ENCODE measurements at places on chromosomes 2 and 18.

GRCh38 chr2:68589963-68590362 lies 53.4 kb upstream of the PROKR1 start:
- DNase-seq, result no peak

DNA sequence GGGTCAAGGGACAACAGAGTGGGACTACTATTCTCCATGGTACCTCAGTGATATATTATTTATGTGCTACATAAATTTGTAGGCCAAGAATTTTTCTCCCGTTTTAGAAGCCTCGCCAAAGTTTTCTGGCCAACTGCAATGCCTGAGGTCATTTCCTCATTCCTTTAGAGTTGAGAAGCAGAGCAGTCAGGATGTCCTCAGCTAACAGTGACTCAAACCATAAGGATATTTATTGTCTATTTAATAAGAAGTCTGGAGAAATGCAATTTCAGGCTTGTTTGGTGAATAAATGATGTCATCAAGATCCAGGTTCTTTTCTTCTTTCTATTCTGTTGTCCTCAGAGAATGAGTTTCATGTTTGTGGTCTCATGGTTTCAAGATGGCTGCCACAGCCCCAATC lies 91.0 kb downstream of the ADCYAP1 start:
- no peak for DNase-seq

DNA sequence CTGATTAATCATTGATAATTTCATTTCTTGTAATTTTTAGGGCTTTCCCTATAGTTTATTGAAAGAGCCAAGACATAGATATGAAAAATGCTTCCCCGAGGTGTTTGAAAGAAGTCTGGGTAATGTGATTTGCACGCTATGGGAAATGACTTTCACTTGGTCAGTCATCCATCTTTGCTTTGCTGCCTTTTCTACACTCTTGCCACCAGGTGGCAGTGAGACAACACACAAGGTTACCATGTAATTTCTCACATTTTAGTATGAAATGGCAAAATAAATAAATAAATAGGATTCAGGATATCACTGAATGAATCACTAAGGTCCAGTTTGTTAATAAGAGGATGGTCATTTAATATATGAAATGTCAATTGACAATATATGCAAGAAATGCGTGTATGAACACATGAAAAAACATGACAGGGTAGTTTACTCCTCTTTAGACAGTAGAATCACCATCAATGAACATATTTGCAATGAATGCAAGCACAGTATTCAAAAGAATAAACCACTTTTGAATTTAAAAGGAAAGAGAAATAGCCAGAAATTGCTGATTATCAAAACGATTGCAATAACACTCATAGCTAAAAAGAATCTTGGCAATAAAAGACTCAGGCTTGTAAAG lies 52.2 kb upstream of the KCNH7 start:
- DNase-seq, result no peak

GRCh38 chr2:17311106-17311619 lies 207.1 kb downstream of the RAD51AP2 start:
- no peak for DNase-seq

DNA sequence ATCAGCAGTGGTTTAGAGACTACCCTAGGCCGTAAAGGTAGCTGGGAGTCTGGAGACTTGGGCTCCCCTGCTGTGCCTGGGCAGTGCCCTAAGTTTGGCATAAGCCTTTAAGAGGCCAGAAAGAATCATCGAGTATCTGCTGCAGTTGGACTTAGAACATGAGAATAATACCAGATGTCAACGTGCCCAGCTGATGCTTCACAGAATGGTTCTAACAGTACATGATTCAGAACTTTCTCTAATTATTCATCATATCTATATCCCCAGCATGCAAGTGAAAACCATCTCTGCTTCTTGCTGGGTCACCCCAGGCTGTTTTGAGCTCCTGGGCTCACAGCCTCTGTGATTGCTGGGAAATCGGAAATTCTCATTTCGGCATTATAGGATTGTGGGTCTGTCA lies 118.1 kb downstream of the NCK2 start:
- no peak for DNase-seq

GRCh38 chr2:8049851-8050571 lies 631.8 kb upstream of the ID2 start:
- no peak for DNase-seq

GRCh38 chr2:217521820-217522219 lies 481.0 kb downstream of the TNS1 start:
- DNase-seq, result no peak

- no peak for DNase-seq
Observed at GRCh38 chr2:130755256-130756052, at the start of gene AMER3. TSS of gene AMER3 (plus strand) at chr2:130755540. CDS start at chr2:130762073, 6,533 bp downstream.

- no peak for DNase-seq
Observed at GRCh38 chr18:68172842-68173549, 541.9 kb downstream of the TMX3 start.

GRCh38 chr18:63465059-63465458 lies 11.7 kb upstream of the SERPINB5 start:
- no peak for DNase-seq

- DNase-seq, result no peak
Observed at GRCh38 chr18:58988600-58988999, 123.9 kb downstream of the ZNF532 start.

DNA sequence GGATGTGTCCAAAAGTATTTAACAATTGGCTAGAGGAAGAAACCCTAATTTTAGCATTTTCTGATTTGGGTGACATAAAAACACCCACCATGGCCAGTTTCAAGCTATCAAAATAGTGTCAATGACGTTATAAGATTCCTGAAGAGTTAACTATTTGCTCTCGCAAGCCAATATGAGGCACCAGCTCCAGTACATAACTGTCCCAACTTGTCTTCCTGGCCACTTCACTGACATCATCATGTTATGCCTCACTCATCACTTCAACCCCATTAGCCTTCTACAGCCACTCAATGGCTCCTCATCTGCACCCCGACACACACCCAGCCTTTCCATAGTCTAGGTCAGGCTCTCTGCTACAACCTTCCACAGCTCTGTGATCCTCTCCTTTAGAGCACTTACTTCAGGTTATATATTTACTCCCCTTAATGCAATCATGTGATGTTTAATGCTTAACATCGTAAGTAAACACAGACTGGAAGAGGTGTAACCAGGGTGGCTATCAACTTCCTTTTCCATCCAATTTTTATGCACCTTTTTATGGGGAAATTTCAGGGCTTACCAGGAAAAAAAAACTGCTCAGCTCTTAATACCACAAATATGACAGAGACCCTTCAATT lies 158.7 kb downstream of the VWC2L start:
- no peak for DNase-seq

DNA sequence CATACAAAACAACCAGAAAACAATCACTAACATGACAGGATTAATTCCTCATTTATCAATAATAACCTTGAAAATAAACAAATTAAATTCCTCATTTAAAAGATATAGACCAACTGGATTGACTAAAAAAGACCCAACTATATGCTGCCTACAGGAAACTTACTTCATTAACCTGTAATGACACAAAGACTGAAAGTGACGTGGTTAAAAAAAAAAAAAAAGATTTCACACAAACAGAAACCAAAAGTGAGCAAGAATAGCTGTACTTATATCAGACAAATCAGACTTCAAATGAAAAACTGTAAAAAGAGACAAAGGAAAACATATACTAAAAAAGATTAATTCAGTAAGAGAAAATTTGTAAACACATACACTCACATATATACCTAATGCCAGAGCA lies 201.2 kb downstream of the CCDC178 start:
- no peak for DNase-seq

- no peak for DNase-seq
Observed at GRCh38 chr2:52964916-52965530, 802.6 kb upstream of the CHAC2 start.

- DNase-seq, result no peak
Observed at GRCh38 chr2:85156153-85156552, 23.0 kb downstream of the TCF7L1 start.

GRCh38 chr2:100702438-100703109 lies 117.4 kb upstream of the NPAS2 start:
- DNase-seq, result no peak

DNA sequence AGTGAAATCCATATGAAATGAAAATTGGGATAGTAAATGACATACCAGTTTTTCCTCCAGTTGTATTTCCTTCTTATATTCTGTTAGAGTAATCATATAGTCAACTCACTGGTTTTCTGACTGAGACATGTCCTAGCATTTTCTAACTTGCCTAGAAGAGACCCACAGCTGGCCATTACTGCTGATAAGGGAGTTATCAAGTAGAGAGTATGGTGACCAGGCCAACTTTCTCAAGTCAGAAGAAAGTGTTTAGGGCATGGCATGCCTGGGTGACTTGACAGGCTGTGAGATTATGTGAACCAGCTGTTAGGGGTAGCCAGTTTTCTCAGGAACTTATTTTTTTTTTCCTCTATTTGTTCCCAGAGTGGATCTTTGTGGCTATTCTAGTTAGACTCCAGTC lies 81.2 kb downstream of the GPD2 start:
- no peak for DNase-seq

- DNase-seq, result peak; percentile 54
Observed at GRCh38 chr18:22551536-22552151, 133.9 kb upstream of the CTAGE1 start.

DNA sequence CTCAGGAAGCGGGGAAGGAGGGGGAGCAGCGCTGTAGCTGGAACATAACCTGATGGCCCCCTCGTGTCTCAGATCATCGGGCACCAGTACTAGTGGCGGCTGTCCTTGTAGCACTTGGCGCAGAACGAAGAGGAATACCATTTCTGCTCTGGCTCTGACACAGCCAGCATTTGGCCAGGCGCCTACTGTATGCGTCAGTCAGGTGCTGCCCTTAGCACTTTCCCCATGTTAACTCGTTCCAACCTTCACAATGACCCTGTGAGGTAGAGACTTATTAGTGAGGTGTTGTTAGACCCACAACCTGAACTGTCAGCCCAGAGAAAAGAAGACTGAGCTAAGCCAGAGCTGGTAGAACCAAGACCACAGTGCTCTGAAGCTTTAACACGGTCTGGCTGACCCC lies 47.7 kb upstream of the EML6 start:
- DNase-seq, result no peak

DNA sequence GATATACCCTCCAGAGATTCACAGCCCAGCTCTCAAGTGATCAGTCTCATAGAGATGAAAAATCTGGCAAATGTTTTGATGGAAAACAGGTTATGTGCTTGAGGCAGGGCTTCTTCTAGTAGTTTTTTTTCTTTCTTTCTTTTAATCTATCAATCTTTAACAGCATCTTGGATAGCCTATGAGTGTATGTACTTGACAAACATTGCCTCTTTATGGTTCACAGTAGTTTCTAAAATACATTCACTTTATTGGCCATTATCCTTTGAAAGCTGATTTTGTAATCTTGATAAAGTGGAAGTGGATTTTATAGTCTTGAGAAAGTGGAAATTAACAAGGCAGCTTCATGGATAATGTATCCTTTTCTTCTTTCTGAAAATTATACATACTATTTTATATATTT lies 51.4 kb upstream of the IL1R1 start:
- DNase-seq, result no peak

DNA sequence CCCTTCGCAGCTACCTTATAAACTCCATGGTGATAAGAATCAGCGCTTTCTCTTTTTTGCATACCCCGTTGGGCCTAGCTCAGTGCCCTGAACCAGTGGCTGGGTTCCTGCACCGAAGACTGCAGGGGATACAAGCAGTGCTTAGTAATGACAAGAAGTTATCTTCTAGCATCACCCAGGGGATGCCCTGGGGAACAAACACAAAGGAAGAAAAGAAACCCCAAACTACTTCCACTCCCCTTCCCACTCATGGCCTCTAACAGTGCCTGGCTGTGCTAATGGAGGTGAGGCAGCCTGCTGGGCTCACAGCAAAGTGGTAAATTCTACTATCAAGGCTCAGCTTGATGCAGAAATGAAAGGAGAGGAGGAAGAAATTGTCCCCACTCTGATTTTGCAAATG lies 314.7 kb downstream of the TXNL1 start:
- DNase-seq, result no peak

DNA sequence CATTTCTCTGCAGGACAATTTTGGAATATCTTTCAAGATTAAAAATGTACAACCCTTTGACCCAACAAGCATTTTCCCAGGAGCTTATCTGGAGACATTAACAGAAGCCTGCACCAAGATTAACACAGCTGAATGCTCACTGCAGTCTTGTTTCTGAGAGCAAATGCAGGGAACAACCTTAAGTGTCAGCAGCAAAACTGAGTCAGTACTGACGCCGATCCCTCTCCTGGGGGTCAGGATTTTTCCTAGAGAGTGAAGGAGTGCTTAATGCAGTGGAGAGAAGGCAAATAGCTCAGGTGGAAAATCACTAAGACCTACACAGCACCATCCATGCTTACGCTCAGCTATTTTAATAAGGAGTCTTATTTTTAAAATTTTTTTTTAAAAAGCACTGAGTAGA lies 42.8 kb upstream of the SGPP2 start:
- DNase-seq, result no peak

DNA sequence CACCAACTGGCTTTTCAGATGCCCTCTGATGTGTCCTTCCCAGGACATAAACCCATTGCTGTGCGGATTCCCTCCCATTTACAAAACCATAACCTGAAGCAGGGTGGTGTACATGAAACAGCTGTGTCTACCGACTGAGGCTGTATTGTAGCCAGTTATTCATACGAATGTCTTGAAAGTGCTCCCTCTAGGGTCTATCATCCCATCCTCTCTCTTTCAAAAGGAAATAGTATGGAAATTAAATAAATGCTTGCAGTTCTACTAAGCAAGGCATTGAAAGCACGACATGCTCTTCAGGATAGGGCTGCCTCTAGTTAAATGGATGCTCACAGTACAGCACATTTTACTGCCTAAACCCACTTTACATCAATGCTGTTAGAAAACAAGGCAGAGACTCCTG lies 112.2 kb upstream of the PXDN start:
- DNase-seq, result no peak

DNA sequence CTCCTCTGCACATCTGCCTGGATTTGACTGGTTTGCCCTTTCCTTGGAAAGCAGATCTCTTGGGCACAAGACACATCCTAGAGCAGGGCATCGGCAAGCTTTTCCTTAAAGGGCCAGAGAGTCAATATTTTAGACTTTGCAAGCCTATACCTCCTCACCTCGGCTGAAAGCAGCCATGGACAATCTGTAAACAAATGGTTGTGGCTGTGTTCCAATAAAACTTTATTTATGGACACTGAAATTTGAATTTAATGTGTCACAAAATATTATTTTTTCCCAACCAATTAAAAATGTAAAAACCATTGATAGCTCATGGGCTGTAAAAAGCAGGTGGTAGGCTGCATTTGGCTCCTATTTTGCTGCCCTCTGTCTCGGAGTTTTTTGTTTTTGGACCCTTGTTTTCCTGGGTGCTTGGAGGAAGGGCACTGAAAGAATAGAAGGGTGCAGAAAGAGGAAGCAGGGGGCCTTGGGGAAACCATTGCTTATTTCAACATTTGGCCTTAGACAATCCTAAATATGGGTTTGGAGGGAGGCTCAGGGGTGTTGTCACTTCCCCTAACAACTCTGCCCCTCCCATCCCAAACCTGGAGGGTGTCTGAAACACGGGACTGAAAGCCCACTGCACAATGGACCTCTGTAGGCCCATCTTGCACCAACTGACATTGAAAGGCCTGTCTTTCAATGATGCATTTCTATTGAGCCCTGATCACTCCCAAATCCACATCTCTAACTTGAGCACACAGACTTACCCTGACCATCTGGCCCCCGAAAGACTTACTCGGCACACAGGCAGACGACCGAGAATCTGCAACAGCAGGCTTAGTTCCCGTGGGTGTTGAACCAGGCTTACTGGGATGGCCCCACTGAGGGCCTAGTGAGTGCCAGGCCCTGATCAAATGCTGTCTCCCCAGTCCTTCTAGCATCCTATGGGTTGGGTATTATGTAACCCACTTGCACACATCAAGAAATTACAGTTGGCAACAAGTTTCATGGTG lies 7.1 kb upstream of the ZFP36L2 start:
- DNase-seq, result no peak
